Mesothelial cell of epicardium (in vitro differentiated cells): ENCODE measurements at places on chromosomes 12 and 14.

- H3K4me3 ChIP-seq, result no peak overlapping the region
- no peaks in the 10 kb centered on the region for H3K36me3 ChIP-seq
- DNase-seq, result no peak
- no peaks in the 10 kb centered on the region for H3K27me3 ChIP-seq
- H3K27ac ChIP-seq, result no peak overlapping the region
Observed at GRCh38 chr14:85401384-85401783, 128.6 kb upstream of the FLRT2 start.

DNA sequence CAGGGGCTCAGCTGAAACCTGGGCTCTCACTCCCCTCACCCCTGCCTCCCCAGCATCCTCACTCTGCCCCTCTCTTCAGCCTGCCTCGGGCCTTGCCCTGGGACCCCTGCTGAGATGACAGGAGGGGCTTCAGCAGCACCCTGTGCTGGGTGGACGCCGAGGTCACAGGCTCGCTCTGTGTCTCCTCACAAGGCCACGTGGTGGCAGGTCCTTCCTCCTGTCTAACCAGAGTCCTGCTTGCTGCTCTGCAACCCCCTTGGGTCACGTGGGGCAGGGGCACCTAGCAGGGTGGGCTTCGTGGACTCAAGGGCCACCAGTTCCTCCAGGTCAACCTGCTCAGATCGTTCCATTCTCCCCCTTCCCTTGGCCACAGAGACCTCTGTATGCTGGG is 90.4 kb downstream of the TMEM121 start:
- H3K27ac ChIP-seq, result no peak overlapping the region
- H3K4me3 ChIP-seq, result no peak overlapping the region
- no peaks in the 10 kb centered on the region for H3K4me1 ChIP-seq
- DNase-seq, result no peak

GRCh38 chr14:22524784-22525161 is 64.3 kb downstream of the DAD1 start:
- H3K36me3 ChIP-seq, result no peaks in the 10 kb centered on the region
- peaks cover 58% of the 10 kb centered on the region for H3K27me3 ChIP-seq
- H3K4me1 ChIP-seq, result peaks cover 28% of the 10 kb centered on the region
- H3K4me3 ChIP-seq, result no peak overlapping the region
- H3K27ac ChIP-seq, result no peak overlapping the region

DNA sequence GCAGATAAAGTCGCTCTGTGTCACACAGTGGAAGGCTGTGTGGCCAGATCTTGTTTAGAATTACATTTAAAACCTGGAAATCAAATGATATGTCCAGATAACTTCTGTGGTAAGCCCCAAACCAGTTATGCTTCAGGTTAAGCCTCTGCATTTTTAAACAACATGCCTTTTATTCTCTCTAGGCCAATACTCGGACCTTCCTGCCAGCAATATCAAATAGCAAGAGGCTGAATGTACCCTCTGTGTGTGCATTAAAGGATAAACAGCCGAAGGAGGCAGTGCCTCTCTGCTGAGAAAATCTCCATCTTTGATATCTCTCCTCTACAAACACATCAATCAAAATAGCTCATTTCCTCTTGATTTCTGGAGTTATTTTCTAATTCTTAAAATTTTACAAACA is 67.1 kb upstream of the TMEM260 start:
- H3K27ac ChIP-seq, result no peak overlapping the region
- H3K36me3 ChIP-seq, result no peaks in the 10 kb centered on the region
- peaks cover 11% of the 10 kb centered on the region for H3K27me3 ChIP-seq
- no peak for DNase-seq

- H3K4me3 ChIP-seq, result no peak overlapping the region
- DNase-seq, result no peak
- H3K27me3 ChIP-seq, result no peaks in the 10 kb centered on the region
- peaks cover 19% of the 10 kb centered on the region for H3K36me3 ChIP-seq
- no peak overlapping the region for H3K27ac ChIP-seq
- H3K4me1 ChIP-seq, result no peaks in the 10 kb centered on the region
Observed at GRCh38 chr12:111791507-111791906, 24.8 kb downstream of the ALDH2 start.

GRCh38 chr12:130787445-130788410 is 51.3 kb downstream of the STX2 start:
- no peak overlapping the region for H3K27ac ChIP-seq
- peaks cover 11% of the 10 kb centered on the region for H3K27me3 ChIP-seq
- peaks cover 10% of the 10 kb centered on the region for H3K4me1 ChIP-seq
- no peak overlapping the region for H3K4me3 ChIP-seq
- DNase-seq, result no peak
- H3K36me3 ChIP-seq, result peaks cover 17% of the 10 kb centered on the region

- peaks cover 1% of the 10 kb centered on the region for H3K27me3 ChIP-seq
- no peak overlapping the region for H3K4me3 ChIP-seq
- H3K4me1 ChIP-seq, result no peaks in the 10 kb centered on the region
- DNase-seq, result no peak
- H3K36me3 ChIP-seq, result no peaks in the 10 kb centered on the region
Observed at GRCh38 chr14:74358176-74358829, 10.0 kb downstream of the VRTN start.

- H3K27me3 ChIP-seq, result no peaks in the 10 kb centered on the region
- H3K4me1 ChIP-seq, result peaks cover 5% of the 10 kb centered on the region
- no peak overlapping the region for H3K4me3 ChIP-seq
- no peak overlapping the region for H3K27ac ChIP-seq
- DNase-seq, result no peak
Observed at GRCh38 chr12:76623931-76624330, 64.4 kb upstream of the OSBPL8 start.

DNA sequence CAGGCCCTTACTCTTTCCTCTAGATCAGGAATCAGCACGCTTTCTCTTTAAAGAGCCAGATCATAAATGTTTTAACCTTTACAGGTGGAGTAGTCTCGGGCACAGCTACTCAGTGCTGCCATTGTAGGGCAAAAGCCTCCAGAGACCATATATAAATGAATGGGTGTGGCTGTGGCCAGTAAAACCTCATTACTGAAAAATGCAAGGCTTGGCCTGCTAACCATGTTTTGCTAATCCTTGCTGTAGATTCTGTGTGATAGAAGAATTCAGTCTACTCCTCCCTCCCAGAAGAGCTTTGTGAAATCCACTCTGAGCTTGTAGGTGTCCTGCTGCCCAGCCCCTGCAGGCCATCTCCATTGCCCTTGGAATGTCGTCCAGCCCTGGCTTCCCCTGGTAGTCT is 58.1 kb downstream of the HSP90AA1 start:
- H3K36me3 ChIP-seq, result peaks cover 57% of the 10 kb centered on the region
- peak overlapping the region; percentile 65 for H3K27ac ChIP-seq
- H3K4me1 ChIP-seq, result no peaks in the 10 kb centered on the region
- H3K4me3 ChIP-seq, result no peak overlapping the region
- H3K27me3 ChIP-seq, result no peaks in the 10 kb centered on the region

- no peak for DNase-seq
- no peak overlapping the region for H3K27ac ChIP-seq
- H3K4me3 ChIP-seq, result no peak overlapping the region
- H3K27me3 ChIP-seq, result no peaks in the 10 kb centered on the region
- peaks cover 13% of the 10 kb centered on the region for H3K4me1 ChIP-seq
Observed at GRCh38 chr12:66756631-66757030, 77.8 kb upstream of the GRIP1 start.

- DNase-seq, result no peak
- H3K4me1 ChIP-seq, result no peaks in the 10 kb centered on the region
- peaks cover 3% of the 10 kb centered on the region for H3K36me3 ChIP-seq
- no peak overlapping the region for H3K27ac ChIP-seq
- no peak overlapping the region for H3K4me3 ChIP-seq
Observed at GRCh38 chr14:104892531-104893434, 27.7 kb downstream of the CEP170B start.

DNA sequence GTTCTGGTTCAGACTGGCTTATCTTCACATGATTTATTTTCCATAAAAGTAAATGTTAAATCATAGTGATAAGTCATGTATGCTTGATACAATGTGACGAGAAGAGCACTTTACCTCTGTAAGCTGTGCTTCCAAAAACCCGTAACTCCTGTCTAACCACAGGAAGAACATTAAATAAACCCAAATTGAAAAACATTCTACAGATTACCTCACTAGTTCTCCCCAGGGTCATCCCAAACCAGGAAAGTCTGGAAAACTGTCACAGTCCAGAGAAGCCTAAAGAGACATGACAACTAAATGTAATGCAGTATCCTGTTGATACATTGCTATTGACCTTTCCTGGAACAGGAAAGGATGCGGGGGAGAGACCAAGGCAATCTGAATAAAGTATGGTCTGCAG is 32.5 kb upstream of the DUSP6 start:
- peaks cover 52% of the 10 kb centered on the region for H3K4me1 ChIP-seq
- H3K4me3 ChIP-seq, result no peak overlapping the region
- H3K27ac ChIP-seq, result peak overlapping the region; percentile 88
- H3K36me3 ChIP-seq, result no peaks in the 10 kb centered on the region
- no peaks in the 10 kb centered on the region for H3K27me3 ChIP-seq

- peaks cover 44% of the 10 kb centered on the region for H3K4me1 ChIP-seq
- no peaks in the 10 kb centered on the region for H3K36me3 ChIP-seq
- no peak overlapping the region for H3K4me3 ChIP-seq
- no peaks in the 10 kb centered on the region for H3K27me3 ChIP-seq
Observed at GRCh38 chr14:27078191-27078590, 480.4 kb upstream of the NOVA1 start.

GRCh38 chr12:54759751-54760150 is 94.6 kb upstream of the MUCL1 start:
- H3K36me3 ChIP-seq, result no peaks in the 10 kb centered on the region
- no peak for DNase-seq

DNA sequence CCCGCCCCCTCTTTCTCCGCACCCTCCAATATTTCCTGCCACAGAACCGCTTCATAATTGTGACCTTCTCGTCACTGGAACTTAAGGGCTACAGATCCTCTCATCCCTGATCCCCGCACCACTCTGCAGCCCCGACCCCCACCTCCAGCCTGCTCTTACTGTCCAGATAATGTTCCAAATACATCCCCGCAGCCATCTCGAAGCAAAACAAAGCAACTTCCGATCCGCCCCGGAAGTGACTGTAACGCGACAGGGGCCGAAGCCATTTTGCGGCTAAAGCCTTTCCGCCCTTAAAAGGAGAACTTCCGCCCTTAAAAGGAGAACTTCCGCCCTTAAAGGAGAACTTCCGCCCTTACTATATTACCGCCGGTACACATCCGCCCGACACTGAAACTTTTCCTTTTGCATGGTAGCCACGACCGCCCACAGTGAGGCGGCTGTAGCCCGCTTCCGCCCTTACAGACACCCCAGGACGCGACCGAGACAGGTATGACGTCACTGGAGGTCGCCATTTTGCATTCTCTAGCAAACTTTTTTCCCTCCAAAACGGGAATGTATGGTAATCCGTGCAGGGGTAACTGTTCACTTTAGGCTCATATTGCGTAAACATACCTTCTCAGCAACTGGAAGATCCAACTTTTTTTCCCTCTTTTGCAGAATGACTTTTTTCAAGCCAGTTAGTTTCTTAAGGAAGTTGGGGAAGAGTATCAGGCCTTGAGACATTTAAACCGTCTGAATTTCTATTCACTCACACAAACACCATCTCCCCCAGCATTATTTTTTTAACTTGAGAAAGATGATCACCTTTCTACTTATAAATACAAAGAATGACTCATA is at the start of gene ING4:
ING4 (minus strand) TSS at position 214 of the 837 bp plus-strand sequence; CDS start at position 196, 18 bp downstream.
- DNase-seq, result peak; percentile 88
- no peaks in the 10 kb centered on the region for H3K27me3 ChIP-seq
- peak within 1 kb of the TSS; percentile 97 for H3K27ac ChIP-seq
- peaks cover 20% of the 10 kb centered on the region for H3K36me3 ChIP-seq
- peaks cover 15% of the 10 kb centered on the region for H3K4me1 ChIP-seq

DNA sequence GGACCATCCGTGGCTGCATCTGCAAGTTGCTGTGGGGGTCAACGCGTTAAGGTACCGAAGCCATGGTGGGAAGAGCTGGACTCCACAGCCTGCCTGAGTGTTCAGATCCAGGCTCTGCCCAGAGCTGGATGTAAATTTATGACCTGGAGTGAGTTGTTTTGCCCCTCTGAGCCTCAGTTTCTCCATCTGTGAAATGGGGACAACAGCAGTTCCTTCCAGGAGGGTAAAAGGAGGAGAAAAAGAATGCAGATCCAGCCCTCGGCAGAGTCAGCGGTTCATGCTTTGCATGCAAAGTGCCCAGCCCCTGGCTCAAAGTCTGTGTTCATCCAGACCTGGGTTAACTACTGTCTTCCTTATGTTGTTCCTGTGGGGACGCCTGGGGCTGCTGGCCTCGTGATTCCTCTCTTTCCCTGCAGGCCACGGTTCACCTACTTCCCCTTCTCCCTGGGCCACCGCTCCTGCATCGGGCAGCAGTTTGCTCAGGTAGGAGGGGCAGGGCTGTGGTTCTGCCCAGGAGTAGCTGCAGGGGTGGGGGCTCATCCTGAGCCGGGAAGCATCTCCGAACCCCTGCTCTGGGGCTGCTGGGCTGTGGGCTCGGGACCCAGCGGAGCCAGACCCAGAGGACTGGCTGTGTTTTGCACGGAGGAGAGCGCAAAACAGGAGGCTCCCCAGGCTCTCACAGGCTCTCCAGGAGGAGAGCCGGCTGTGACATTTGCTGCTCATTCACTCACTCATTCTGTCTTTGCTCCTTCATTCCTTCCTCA is 41.9 kb downstream of the CYP46A1 start:
- H3K36me3 ChIP-seq, result no peaks in the 10 kb centered on the region
- H3K27me3 ChIP-seq, result peaks cover 15% of the 10 kb centered on the region
- peaks cover 4% of the 10 kb centered on the region for H3K4me1 ChIP-seq
- no peak for DNase-seq

DNA sequence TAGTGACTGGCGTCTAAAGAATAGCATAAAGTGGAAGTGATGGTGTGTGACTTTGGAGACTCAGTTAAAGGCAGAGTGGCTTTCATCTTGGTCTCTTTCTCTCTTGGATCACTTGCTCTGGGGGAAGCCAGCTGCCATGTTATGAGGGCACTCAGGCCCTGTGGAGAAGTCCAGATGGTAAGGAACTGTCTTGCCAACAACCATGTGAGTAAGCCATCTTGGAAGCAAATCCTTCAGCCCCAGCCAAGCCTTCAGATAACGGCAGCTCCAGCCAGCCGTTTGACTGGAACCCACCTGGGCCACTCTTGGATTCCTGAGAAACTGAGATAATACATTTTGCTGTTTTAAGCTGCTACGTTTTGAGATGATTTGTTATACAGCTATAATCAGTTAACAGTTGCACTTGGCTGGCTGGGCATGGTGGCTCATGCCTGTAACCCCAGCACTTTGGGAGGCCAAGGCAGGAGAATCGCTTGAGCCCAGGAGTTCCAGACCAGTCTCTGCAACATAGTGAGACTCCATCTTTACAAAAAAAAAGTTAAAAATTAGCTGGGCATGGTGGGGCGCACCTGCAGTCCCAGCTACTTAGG is 7.7 kb upstream of the LRRC23 start:
- DNase-seq, result no peak
- no peaks in the 10 kb centered on the region for H3K27me3 ChIP-seq
- H3K4me3 ChIP-seq, result no peak overlapping the region
- no peaks in the 10 kb centered on the region for H3K36me3 ChIP-seq
- no peaks in the 10 kb centered on the region for H3K4me1 ChIP-seq

GRCh38 chr12:109445191-109445609 is 31.9 kb downstream of the KCTD10 start:
- peaks cover 6% of the 10 kb centered on the region for H3K4me1 ChIP-seq
- no peak overlapping the region for H3K4me3 ChIP-seq
- DNase-seq, result no peak

- H3K27ac ChIP-seq, result no peak overlapping the region
- no peak for DNase-seq
- peaks cover 11% of the 10 kb centered on the region for H3K27me3 ChIP-seq
- no peaks in the 10 kb centered on the region for H3K36me3 ChIP-seq
- peaks cover 19% of the 10 kb centered on the region for H3K4me1 ChIP-seq
Observed at GRCh38 chr12:53750812-53751335, 905 bp downstream of the CISTR start.
